ENCODE measurements at places on chromosomes 7 and 10.
A peak's percentile ranks its signal among the peaks of the same experiment; 100 is the strongest.

- DNase-seq: no peak
These were observed 162.7 kb upstream of the PRSS1 start for GRCh38 chr7:142586611-142587010.

- DNase-seq: no peak
These were observed 72.5 kb upstream of the CC2D2B start for GRCh38 chr10:95835149-95835860.

DNA sequence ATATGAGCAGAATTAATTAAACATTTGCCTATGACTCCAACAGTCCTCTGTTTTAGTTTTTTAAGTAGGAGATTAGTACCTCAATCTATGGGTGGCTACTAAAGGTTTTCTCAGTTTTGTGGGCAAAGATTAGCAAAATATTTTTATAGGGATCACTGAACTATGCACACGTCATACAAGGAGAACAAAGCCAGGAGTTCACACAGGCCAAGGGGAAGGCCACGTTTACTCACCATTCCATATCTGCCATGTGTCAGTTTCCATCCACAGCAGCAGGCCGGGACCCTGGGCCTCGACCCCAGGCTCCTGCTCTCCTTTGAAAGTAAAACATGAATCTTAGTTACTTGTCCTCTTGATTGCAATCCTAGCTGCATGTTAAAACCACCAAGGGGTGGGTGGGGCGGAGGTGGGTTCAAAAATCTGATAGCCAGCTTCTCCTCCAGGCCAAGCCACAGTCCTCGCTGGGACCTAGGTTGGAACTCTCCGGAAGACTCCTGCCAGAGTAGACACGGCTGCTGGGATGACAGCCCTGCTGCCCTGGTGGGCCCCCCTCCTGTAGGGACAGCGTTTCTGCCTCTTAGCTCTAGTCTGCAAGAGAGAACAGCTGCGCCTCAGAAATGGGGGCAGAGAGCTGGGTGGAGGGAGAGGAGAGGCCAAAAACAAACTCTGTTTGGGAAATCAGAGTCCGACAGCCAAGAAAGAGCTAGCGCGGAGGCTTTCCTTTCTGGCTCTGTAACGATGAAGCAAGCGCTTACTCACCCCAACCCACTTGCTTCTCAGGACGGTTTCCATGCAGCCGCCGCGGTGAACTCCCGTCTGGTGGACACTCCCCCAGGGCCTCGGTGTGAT is 35.6 kb downstream of the PITRM1 start:
- DNase-seq: no peak

DNA sequence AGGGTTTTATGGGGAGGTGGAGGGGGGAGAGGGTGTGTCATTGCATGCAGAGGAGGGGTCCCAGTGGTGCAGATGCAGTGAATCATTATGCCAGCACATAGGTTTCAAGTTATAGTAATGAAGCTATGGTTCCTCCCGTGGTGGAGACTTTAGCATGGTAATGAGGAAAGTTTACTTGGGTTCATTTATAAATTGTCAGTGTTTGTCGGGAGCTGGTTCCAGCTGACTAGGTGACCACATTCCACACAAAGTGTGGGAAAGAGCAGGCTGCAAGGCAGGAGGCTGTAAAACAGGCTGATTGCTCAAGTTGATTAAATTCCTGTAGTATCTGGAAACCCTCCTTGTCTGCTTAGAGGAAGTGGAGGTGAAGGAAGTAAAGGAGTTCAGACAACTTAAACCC is 78.9 kb downstream of the SRI start:
- DNase-seq: no peak

- peak; percentile 78 for DNase-seq
These were observed 54.9 kb downstream of the CLIP2 start for GRCh38 chr7:74344132-74344496.

- DNase-seq: peak; percentile 28
These were observed 14.9 kb downstream of the CCL26 start for GRCh38 chr7:75756991-75757676.

DNA sequence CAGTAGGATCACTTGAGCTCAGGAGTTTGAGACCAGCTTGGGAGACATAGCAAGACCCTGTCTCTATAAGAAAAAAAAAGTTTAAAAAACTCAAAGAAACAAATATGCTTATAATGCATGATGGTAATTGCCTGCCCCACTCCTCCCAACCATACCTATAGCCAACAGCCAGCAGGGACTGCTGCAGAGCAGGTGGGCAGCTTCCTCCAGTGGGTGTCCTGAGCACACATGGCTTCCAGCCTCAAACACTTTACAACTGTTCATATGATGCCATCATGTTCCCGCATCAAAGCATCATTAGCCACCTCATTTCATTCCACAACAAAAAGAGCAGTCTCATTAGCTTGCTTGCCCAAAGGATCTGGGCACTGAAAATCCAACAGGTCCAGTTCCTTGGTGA is 42.0 kb downstream of the ABLIM1 start:
- no peak for DNase-seq

DNA sequence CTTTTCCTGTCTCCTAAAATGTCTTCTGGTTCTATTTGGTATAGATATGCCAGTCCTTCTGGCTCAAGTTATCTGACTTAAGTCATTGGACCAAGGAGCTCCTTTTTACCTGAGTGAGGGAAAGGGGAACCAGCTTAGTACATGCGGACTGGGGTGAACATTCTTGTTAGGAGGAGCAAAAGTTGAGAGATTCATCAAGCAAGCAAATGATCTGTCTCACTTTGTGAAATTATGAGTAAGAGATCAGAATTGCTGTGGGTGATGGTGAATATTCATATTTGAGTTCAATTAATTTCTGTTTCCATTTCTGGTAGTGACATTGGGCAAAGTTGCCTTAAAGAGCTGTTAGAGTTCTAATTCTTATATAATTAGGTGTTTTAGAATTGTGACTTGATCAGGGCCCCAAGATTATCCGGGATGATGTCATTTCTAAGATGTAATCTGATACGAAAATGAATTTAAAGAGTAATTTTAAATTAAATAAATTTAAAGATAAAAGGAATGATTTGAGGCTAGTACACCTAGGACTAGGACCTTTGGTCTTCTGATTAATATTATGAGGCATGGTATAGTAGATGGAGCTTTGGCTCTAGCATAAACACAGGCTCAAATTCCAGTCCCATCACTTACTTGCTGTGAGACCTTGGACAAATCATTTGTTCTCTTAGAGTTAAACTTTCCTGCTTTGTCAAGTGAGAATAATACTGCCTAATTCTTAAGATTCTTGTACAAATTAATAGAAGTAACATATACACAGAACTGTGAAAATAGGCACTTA is 60.4 kb upstream of the STRIP2 start:
- no peak for DNase-seq

DNA sequence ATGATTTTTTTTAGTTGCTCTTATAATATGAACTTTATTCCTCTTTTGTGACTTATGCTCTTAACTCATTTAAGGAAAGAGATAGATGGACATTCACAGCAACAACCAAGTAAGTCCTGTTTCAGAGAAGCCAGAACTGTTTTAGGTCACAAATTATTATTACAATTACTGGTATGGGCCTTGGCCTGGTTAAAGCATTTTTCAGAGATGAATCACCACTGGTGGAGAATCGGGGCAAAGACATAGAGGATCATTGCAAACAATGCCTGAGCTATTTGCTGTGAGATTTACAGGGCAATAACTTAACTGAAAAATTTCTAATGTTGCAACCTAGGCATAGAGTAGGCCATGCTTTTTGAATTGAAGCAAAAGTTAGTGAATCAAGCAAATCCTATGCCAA is 138.0 kb upstream of the YAE1 start:
- DNase-seq: peak; percentile 53

DNA sequence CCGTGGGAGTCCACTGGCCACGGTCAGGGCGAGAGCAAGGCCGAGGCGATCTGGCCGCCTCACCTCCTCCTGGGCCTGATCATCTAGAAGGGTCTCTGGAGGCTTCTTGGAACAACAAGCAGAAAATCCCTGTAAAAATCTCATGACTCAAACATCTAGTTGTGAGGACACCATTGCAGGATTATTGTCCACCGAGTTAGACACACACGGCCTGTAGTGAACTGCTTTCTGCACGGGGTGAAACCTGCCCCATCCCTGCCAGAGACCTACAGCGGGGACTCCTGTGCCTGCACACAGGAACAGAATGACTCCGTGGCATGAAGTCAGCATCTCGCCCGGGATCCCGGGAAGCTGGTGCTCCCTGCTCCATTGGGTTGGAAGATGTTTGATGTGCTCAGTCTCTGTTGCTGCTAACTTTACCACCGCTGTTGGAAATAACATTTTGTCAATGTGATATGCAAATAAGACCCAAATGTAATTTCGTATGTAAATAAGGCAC is 267.0 kb upstream of the TCERG1L start:
- DNase-seq: no peak

GRCh38 chr10:66322777-66323176 is 603.1 kb upstream of the LRRTM3 start:
- DNase-seq: no peak

GRCh38 chr10:35236739-35237138 is 99.6 kb upstream of the CCNY start:
- DNase-seq: no peak

DNA sequence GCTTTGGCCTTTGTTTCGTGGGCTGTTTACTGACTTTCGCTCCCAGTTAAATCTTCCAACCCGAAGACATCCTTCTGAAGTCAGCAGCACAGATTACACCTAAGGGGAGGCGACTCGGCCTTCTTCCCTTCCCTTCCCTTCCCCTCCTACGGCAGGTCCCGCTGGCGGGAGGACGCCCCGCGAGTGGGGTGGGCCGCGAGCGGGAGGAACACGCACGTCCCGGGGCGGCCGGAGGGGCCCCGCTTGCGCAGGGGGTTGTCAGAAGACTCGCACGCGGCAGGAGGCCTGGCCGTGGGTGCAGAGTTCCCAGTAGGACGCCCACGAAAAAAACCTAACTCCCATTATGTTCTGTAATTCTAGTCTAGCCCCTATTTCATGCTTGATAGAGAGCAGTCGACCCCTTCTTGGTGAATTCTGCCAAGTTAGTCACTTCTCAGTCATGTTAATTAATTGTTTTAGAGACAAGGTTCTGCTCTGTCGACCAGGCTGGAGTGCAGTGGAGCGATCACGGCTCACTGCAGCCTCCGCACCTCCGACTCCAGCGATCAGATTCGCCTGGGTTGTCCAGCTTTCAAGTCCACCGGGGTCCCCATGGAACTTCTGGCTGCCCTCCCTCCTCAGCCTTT is 19.2 kb upstream of the ZNF32 start:
- DNase-seq: no peak

GRCh38 chr7:22013711-22014110 is 68.0 kb upstream of the CDCA7L start:
- no peak for DNase-seq

- DNase-seq: no peak
These were observed 923 bp downstream of the TRIL start for GRCh38 chr7:28957064-28957750.

- no peak for DNase-seq
These were observed 529.4 kb upstream of the IGFBP3 start for GRCh38 chr7:46450425-46450824.

DNA sequence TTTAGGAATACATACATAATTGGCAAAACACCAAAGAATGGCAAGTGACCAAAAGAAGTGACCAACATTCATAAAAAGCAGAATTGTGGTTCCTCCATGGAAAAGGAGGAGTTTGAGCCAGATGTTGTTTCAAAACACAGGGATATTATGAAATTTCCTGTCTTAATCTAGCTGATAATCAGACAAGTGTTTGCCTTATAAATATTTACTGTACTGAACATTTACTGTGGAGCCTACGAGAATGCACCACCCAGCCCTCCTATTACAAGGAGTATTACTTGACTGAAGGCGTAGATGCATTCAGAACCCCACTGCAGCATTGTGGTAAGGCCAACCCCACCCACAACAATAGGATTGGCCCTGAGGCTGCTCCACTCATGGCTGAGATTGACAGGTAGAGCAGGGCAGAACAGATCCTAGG is 118.9 kb downstream of the AKR1D1 start:
- no peak for DNase-seq

- DNase-seq: peak; percentile 64
These were observed 157.3 kb downstream of the SND1 start for GRCh38 chr7:127809261-127809702.

DNA sequence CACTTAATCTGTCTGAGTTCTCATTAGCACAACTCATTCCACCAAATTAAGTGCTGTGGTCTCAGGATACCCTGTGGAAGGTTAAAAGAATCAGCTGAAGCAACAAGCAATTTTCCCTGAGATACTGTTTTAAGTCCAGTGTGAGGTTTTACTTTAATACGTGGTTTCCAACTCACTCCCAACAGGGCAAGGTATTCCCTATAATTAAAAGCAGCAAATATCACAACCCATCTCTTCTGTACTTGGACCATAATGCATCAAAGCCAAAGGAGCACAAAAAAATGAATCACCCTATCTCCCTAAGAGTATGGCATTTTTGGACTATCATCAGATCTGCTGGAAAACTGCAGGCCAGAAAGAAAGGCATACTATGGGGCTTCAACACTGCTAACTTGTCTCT is 4.9 kb downstream of the CADPS2 start:
- DNase-seq: peak; percentile 31

DNA sequence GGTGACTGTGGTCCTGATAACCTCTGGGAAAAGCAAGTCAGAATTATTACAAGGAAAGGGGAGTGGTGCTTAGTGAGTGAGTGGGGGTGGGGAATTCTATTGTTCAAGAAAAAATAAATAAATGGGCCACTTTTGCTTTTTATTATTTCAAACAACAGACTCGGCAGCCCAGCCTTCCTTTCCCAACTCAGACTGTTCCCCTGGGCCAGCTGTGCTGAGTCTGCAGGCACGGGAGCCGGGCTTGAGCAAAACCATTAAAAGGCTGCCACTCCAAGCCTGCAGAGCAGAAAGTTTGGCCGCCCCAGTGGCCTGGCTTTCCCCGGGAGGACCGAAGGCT is 90.0 kb downstream of the PLXNA4 start:
- DNase-seq: no peak

- DNase-seq: no peak
These were observed 45.9 kb upstream of the ANTXRL start for GRCh38 chr10:46240684-46241565.

- DNase-seq: no peak
These were observed 52.2 kb downstream of the PDGFA start for GRCh38 chr7:467393-467828.

DNA sequence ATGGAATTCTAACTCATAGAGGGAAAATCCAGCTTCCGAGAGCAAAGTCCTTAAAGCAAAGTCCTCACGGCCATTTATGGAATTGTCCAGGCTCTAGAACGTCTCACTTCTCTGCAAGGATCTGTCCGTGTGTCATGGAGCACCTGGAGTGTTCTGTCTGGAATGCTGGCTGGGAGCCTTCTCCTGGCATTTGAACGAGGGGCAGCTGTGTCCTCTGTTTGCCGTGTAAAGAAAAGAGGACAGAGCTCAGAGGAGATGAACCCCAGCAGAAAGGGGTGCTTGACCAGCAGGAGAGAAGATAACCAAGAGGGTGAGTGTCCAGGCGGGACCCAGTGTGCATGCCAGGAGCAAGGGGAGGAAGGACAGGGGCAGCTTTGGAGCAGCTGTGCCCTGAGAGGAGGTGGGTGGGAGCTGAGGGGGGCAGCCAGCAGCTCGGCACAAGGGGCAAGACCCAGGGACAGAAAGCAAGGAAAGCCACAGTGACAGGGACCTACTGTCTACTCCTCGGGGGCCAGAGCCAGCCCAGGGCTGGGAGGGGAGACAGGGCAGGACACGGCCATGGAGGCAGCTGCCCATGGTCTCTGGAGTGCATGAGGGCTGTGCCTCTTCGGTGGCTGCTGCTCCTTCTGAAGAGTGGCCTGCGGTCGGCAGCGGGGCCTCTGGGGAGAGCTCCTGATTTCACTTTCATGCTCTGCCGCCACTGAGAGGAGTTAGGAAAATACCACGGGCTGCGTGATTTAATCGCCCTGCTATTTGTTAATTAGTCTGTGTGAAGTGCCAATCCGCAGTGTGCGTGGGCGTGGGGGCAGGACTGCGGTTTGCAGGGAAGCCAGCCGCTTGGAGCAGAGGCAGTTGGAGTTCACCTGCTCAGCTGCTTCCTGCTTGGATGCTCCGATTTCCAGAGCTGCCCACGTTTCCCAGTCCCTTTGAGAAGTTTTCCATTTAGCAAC is 149.3 kb upstream of the SHH start:
- DNase-seq: peak; percentile 89

Data from ACHN (cell line).